C1 segment of cervical spinal cord (tissue), 14 donors: ENCODE measurements at places on chromosomes 4 and X.

- no peak for DNase-seq
Observed at GRCh38 chr4:17515445-17516407, 761 bp downstream of the CLRN2 start.

DNA sequence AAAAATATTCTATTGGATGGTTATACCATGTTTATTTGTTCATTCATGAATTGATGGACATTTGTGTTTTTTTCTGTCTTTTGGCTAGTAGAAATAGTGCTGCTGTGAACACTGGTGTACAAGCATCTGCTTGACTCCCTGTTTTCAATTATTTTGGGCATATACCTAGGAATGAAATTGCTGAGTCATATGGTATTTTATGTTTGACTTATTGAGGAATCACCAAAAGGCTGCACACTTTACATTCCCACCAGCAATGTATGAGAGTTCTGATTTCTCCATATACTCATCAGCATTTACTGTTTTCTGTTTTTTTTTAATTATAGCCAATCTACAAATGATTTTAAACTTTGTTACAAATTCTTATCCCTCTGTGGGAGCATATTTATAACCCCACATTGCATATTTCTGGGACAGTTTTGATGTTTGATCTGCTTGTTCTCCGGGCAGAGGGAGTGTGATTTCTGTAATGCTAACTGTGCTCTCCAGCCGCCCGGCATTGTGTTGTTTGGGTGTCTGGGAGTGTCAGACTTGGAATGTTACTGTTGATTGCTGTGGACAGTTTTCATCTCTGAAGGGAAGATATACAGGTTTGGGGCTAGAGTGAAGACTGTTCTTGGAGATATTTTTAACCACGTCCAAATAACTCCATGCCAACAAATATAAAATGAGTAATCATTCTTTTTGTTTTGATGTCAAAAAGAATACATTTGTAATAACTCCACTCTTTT is 60.5 kb upstream of the PGRMC2 start:
- DNase-seq: no peak

DNA sequence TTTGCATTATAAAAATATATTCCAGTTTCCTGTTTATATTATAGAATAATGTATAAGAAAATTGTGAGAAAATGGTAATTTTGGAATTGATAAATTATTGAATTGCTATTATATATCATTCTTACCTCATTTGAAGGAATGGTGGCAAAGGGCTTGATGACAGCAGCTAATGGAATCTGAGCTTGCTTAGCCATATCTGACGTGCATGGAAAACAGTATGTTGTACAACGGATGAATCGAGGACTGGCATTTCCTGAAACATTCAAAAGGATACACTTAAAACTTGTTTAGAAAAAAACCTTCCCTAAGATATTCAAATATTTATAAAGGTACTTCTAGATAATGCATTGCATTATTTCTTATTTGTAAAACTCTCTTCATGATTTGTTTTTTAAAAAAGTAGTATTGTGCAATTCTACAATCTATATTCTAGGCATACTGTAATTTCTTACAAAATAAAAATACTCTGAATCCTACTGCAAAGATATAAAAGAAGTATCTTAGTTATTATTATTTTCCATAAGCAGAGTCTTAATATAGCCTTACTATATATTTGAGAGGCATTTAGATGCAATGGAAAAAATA is 38.3 kb downstream of the SEC24D start:
- DNase-seq: no peak

DNA sequence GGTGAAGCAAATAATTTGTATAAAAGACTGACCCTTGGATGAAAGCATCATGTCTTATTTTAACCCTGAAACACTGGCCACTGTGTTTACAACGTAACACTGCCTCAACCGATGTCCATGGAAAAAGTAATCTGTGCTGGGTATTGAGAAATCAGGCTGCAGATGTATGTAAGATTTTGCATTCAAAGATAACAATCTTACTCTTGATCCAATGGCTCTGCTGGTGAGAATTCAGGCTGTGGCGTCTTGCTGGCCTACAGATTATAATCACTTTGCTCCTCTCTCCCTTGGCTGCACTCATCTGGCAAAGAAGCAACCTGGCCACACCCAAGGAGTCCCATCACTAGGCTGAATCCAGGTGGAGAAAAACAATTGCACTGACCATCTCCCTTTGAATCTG is 7.5 kb downstream of the ADGRA3 start:
- DNase-seq: no peak

GRCh38 chr4:8163026-8163425 is 4.4 kb upstream of the ABLIM2 start:
- DNase-seq: no peak
